ENCODE measurements at places on chromosomes 2 and 18.

DNA sequence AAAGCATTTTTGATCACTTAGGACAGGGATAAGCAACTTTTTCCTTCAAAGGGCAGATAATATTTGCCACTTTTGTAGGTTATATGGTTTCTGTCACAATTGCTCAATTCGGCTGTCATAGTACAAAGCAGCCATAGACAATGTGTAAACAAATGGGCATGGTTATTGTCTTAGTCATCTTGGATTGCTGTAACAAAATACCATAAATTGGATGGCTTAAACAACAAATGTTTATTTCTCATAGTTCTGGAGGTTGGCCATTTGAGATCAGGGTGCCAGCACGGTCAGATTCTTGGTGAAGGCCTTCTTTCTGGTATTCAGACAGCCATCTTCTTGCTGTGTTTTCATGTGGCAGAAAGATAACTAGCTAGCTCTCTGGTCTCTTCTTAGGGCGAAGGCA, 91.2 kb downstream of the TAF4B start:
- DNase-seq, result peak; percentile 72

- no peak for DNase-seq
These were observed 41.0 kb upstream of the TAF4B start for GRCh38 chr18:26185267-26185666.

DNA sequence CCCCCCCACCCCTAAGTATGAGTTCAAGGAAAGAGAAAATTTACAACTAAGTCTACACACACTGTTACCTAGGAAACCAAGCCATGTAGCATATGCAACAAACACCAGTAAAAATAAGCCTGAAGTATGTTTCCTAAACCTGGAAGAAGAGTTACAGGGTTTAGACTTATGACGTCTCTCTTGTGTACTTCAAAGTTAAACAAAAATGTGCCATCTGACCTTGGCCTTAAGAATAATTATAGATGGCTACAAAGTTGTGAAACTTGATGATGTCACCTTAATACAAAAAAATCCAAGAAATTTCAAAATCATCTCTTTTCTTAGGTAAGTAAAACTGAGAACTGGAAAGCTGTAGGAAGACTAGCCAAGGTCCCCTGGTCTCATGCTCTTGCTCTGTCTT, 297.6 kb upstream of the NRXN1 start:
- no peak for DNase-seq

DNA sequence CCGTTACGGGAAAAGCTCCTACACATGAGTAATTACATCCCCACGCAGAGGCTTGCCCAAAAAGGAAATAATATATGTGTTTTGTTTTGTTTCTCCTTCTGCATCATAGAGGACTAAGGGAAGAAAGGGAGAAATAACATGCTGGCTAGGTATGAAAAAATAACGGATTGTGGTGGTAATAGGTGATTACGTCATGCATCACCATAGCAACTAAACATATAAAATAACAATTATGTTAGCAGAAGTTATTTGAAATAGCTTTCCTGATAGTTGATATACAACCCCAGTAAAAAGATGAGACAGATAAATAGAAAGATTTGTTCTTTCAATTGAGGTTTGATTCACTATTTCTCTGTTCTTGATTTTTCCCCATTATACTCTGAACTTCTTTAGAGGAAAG, 518.0 kb downstream of the ZNF516 start:
- peak; percentile 35 for DNase-seq

DNA sequence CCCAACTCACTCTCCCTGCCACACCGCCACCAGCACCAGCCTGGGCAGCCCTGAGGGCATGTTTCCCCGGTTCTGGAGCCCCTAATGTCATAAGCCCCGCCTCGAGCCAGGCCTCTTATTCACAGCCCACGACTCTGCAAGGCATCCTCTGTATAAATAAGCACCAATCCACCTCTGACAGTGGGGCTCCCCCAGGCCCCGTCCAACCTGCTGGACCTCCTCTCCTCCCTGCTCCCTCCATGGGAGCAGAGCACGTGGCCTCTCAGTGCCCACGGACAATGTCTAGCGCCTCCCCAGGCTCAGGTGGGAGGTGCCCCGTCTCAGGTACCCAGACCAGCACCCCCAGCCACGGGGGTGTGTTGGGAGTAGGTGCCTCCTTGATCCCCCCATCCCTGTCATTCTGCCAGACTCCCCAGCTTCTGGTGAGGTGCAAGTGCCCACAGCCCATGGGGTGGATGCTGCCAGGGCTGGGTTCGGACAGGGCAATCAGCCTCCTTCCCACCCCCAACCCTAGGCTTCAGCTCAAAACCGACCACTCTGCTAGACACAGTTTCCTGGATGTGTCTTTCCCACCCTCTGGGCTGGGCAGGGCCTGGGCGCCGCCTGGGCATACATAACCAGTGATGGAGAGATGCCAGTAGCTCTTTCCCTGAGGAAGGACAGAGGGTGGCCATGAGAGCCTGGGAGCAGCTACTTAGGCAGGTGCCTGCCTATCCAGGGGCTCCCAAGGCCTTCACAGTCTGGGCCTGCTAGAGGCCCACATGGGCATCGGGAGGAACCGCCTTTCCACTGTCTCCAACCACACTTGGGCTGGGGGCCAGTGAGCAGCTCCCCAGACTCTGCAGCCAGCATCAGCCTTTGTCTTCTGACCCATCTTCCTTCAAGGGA, 1.6 kb upstream of the ADRA2B start:
- no peak for DNase-seq

DNA sequence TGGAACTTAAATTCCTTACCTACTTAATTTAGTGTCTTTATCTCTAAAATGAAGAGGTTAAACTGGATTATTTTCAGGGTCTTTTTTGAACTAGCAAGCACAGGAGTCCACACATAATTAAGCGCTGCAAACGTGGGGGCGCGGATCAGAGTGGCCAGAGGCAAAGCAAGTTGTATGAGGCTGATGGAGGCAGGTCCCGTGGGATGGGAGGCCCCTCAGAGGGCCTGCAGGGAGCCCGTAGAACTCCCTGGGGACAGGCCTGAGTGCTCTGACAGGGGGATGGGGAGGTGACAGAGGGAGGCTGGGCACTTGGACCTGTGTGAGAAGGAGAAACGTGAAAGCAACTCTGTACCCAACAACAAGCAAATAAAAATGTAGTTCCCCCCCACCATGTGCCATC, 177.8 kb downstream of the ACKR3 start:
- no peak for DNase-seq
